Activated CD8-positive, alpha-beta memory T cell treated with anti-CD3 and anti-CD28 coated beads for 48 hours (primary cell): ENCODE measurements at places on chromosomes 6 and 20.

GRCh38 chr6:154773610-154774089 lies 40.4 kb downstream of the SCAF8 start:
- no peak for DNase-seq

GRCh38 chr6:22295145-22295544 lies 1.7 kb downstream of the PRL start:
- no peak for DNase-seq

- no peak for DNase-seq
These were observed 288.2 kb downstream of the CENPW start for GRCh38 chr6:126628125-126628524.

GRCh38 chr20:63230800-63231268 lies 4.9 kb upstream of the BIRC7 start:
- no peak for DNase-seq

- no peak for DNase-seq
These were observed 66.6 kb downstream of the EZR start for GRCh38 chr6:158752613-158753012.

- DNase-seq = no peak
These were observed 304.9 kb downstream of the CDH26 start for GRCh38 chr20:60262967-60263603.

DNA sequence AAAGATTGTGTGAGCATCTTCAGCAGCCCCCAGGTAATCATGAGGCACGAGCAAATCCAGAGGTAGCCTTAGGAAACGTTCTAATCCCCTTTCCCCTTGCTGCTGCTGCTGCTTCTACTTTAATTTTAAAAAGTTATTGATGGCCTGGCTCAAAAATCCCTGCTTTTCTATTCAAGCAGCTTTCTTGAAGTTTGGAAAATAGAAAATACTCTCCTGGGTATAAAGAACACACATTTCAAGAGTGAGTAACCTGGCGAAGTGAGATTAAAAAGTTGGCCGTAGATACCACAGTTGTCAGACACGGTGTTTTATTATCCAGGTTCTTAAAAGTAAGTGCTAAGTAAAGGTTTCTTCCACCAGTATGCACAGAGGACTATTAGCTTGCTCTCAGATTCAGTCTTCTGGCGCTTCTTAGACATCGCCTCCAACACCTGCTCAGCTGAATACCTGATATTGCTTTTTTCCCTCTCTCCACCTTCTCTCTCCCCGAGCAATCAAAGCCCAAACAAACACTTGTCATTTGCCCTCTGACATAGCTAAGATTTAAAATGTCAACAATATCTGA lies 150.7 kb downstream of the EDN3 start:
- DNase-seq = no peak

GRCh38 chr6:146300521-146300920 lies 243.1 kb upstream of the RAB32 start:
- DNase-seq = no peak

DNA sequence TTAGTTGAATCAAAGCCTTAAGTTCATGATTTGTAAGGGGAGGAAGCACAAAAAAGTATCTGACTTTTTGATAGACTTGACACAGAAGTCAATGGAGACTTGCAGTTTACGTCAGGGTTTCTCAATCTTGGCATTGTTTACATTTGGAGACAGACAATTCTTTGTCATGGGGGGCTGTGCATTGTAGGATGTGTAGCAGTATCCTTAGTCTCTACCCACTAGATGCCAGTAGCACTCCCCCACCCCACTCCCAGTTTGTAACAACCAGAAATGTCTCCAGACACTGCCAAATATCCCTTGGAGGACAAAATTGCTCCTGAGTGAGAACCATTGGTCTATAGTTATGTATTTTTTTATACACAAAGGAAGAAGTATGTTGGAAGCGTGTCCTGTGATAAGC lies 434.1 kb downstream of the RFPL4B start:
- no peak for DNase-seq

- DNase-seq = no peak
These were observed 30.1 kb upstream of the SCAF8 start for GRCh38 chr6:154703124-154703523.

DNA sequence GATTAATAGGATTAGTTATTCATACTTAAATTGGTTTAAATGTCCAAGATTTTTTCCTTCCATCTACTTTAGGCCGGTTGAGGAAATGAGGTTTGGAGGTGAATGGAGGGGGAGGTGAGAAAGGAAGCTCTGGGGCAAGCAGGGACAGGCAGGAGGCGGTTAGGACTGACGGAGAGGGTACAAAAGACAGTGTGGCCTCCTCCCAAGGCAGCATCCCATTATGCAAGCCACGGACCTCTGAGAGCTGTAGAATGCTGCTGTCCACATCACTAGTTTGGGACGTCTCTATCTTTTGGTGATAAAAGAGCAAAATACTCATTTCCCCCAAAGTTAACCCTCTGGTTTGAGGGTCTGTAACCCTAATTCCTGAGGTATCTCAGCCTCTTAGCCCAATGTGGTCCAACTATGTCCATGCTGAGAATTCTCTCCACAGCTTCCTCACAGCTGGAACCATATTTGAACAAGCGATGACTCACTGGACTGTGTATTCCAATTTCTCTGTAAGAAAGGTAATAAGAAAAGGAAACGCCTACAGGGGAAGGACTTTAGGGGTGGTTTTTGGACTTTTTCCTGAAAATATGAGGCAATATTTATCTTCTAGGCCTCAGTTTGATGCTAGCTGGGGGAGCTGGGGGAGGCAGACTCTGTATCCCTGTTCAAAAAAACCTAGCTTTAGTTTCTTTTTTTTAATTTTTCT lies 172.2 kb downstream of the TFAP2B start:
- DNase-seq = no peak

GRCh38 chr20:38231531-38232121 lies 28.9 kb downstream of the KIAA1755 start:
- no peak for DNase-seq

GRCh38 chr6:34526241-34526972 lies 29.7 kb downstream of the SPDEF start:
- no peak for DNase-seq

DNA sequence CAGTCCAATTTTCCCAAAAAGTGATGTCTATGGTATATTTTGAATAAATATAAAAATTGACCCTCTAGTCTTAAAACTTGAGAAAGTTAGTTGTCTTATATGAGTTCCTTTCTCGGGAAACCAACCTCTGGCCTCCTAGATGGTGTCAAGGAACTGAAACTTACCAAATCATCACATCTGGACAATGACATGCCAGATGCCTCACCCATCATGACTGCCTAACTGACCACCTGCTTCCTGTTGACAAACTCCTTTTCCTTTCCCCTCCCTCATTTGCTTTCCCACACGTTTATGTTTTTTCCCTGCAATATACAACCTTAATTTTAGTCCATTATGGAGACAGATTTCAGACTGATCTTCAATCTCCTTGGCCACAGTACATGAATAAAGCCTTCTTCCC lies 731.0 kb downstream of the EPHA7 start:
- no peak for DNase-seq

DNA sequence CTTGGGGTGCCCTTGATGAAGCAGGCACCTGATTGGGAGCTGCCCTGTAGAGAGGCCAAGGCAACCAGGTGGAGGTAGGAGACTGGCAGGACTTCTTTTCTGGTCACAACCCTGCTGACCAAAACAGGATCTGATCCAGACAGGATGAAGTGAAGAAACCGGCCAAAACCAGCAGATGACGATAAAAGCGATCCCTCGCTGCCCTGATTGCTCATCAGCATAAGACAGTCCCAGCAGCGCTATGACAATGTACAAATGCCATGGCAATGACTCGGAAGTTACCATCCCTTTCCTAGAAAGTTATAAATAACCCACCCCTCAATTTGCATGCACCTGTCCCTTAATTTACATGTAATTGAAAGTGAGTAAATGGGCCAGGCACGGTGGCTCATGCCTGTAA lies 88.4 kb upstream of the PDE10A start:
- no peak for DNase-seq

DNA sequence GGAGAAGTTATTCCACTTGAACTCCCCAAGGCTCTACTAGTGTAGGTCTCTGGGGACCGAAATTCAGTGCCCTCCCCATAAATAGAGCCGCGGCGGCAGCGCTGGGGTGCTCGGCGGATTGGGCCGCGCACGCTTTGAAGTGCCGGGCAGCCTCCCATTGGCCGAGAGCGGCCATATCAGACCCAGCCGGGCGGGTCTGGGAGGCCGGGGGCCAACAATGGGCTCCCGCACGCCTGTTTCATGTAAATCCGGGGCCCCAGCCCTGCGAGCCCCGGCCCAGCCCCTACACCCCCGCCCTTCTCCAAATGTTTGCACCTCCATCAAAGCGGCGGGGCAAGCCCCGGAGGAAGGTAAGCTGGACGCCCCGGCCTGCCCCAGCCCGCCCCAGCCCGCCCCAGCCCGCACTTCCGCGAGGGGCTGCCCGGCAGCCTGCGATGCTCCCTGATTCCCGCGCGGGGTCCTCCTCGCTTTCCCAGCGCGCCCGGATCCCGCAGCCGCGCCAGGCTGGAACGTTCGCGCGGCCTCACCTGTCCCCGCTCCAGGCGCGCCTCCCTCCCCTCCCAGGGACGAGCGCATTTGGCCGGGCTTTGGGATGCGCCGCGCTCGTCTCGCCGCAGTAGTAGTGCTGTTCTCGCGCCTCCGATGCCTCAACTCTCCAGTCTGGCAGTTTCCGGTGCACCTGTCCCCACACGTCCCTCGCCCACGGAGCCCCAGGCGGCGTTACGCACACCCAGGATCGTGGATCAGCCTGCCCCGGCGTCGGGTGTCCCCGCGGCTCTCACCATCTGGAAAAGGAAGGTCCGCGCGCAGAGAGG lies at the start of gene TBXT:
Gene TBXT (minus strand): TSS at position 51 of the 815 bp plus-strand sequence. CDS start 260 bp downstream, outside the sequence.
- no peak for DNase-seq
